ENCODE measurements at places on chromosomes 2 and 18. TPM values are rescaled to one million over a fixed set of nuclear protein-coding genes. Genes with fewer than 3 reads are reported as not detected.

The TTR gene
- total RNA-seq = not detected

The DNAH6 gene
- total RNA-seq = 0.33 TPM

The UGT1A3 gene
- total RNA-seq = not detected

The CCBE1 gene
- total RNA-seq = not detected

The FNDC4 gene
- total RNA-seq = 0.38 TPM

The SIX2 gene
- not detected for total RNA-seq

The FOXD4L1 gene
- total RNA-seq = 0.12 TPM

The OR6B2 gene
- not detected for total RNA-seq

The ANKRD30BL gene
- not detected for total RNA-seq

The PPP1R7 gene
- total RNA-seq = 123 TPM

The ADD2 gene
- 6.0 TPM for total RNA-seq

The ST6GAL2 gene
- total RNA-seq = not detected

The MC5R gene
- not detected for total RNA-seq

The DSG2 gene
- 0.19 TPM for total RNA-seq

The PCARE gene
- total RNA-seq = not detected

The CNGA3 gene
- not detected for total RNA-seq

The ANKRD62 gene
- not detected for total RNA-seq

The DPYSL5 gene
- total RNA-seq = not detected

The CPLX4 gene
- total RNA-seq = not detected

The STPG4 gene
- total RNA-seq = not detected

The SERPINB4 gene
- total RNA-seq = not detected

The HES6 gene
- 3.1 TPM for total RNA-seq

The FEV gene
- total RNA-seq = not detected

The C18orf32 gene
- total RNA-seq = 27.5 TPM

The GDF7 gene
- total RNA-seq = 0.02 TPM
